ENCODE measurements at places on chromosomes 1 and 21. TPM values are rescaled to one million over a fixed set of nuclear protein-coding genes. Genes with fewer than 3 reads are reported as not detected.

DNA sequence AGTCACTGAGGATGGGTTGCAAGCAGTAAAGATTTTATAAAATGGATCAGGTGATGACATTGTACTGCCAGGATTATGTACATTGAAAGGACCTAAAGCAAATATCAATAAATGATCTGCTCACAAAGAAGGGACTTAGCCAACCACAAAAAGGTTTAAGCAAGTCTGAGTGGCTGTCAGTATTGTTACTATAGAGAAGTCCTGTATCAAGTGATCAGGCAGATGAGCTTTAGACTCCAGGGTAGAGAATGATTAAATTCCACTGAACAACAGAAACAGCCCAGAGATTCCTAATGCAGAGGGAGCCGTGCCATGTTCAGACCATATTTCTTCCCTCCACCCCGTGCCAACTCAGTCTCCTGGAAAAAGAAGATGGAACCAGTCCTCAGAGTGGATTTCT is 138.9 kb downstream of the SETD4 start:
- DNase-seq, result peak; percentile 6

DNA sequence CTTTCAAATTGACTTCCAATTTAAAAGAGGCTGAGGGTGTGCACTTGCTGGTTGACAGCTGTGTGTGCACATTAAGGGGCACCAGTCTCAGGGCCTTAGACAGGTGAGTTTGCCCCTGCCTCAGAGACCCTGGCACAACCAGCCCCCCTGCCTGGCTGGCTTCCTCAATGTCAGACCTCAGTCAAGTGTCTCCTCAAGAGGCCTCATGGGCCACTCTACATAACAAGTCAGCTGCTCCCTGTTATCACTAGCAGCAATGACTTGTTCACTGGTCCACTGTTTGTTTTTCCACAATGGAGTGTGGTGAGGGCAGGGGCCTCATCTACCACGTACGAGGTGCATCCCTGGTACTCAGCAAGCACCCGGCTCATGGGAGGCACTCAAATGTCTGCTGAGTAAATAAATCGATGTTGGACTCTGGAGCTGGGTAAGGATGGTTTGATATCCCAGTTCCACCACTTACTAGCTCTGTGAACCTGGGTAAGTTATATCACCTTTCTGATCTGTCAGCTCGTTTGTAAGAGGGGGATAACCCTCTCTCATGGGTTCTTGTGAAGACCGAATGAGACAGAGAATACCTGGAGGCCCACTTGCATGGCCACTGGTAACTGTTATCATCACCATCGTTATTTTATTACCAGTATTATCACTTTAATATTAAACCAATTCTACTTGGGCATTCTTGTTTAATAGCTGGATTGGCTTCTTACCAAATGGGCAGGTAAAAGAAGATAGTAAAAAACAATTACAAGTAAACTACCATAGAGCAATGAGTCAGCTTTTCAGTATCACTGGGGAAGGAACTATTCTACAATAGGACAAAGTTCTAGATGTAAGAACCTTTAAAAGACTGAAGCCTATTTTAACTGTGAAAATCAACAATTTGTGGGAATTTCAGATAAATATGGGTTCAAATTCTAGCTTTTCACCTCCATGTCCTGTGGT is 64.6 kb downstream of the SLC66A1 start:
- no peak for DNase-seq

DNA sequence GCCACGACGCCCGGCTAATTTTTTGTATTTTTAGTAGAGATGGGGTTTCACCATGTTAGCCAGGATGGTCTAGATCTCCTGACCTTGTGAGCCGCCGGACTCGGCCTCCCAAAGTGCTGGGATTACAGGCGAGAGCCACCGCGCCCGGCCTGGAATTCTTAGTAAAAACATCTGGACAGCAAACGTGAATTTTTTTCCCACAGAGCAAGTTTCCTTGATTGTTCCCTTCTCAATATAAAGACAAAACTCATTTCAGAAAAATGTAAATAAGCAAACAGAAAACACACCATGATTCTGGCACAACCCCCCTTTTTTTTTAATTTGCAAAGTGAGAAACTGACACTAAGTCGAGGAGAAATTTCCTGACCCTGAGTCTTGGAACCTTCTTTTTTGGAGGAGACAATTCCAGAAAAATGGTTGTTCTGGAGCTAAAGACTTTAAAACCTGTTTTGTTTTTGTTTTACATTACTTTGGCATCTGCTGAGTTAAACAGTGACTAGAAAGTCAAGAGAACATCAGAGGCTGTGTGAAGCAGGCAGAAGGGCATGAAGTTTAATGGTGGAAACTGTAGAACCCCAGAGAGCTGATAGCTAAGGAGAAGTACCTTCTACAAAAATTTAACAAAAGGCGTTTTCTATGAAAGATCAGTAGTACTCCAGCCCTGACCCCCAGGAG is 10.3 kb upstream of the HMGCS2 start:
- peak; percentile 47 for DNase-seq

DNA sequence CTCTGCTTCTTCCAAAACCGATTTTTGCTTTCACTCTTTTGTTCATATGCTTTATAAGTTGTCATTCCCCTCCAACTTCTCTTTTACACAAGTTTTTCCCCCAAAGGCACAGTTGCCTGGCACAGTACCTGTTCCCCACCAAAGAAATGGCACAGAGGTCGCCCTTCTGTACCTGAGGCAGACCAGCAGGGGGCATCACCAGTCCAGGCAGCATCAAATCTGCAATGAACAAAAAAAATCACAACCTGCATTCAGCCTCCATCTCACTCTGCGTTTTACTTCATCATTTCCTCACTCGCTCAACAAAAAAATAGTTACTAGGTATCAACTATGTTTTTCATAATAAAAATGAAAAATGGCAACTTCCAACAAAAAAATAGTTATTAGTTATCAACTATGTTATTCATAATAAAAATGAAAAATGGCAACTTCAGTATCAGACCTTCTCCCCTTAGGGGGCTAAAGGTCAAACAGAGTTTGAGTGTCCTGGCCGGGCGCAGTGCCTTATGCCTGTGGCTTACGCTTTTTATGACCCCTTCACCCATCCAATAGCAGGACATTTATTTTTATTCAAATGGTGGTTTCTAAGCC is 4.1 kb downstream of the EIF2D start:
- DNase-seq, result no peak

DNA sequence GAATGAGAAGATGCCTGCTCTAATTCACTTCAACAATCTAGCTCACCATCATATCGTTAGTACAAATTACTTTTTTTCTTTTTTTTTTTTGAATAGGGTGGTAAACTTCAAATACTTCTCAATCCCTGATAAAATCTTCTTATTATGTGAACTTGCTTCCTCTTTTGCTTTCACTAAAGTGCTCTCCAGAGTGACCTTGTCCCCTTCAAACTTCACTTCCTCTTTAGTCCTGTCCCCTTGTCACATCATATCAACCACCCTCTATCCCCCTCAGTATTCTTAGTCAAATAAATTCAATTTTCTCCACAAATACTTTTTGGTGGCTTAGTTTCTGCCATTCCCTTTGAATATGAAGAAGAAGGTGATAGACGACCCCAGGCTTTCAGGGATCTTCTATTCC is 124.9 kb upstream of the PLXNA2 start:
- DNase-seq, result no peak

- peak; percentile 77 for DNase-seq
These were observed 96.6 kb upstream of the ERRFI1 start for GRCh38 chr1:8122477-8123407.

DNA sequence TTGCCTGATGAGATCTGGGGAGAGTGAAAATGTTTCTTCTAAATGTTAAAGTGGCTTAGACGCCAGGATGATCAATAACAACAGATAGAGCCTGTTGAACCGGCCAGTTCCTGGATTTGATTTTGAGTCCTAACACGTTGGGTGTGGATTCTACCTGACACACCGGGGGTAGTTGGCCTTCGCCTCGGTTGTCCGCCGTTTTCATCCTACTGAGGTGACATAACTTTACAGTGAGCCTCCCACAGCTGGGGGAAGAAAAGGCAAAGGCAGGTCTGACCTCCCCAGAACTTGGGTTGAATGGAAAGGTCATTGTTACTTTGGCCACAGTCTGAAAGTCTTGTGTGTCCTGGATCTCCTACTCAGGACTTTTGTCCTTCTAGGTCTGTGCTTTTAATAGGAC is 1.1 kb downstream of the PGD start:
- DNase-seq, result no peak

DNA sequence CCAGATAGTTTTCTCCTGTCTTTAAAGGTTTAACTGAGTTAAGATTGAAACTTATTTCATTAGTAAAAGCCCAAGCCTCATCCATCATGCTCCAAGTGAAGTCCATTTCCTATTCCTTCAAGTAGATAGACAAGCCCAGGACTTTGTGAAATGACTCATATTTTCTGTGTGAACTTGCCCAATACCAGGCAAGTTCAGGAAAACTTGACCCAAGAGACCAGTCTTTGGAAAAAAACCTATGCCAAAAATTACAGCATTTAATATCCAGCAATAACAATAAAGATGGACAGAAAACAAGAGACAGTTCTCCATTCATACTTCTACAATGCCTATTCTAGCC is 405 bp upstream of the RAB29 start:
- DNase-seq, result peak; percentile 55

- DNase-seq, result no peak
These were observed 7.3 kb downstream of the NID1 start for GRCh38 chr1:236057546-236057945.

DNA sequence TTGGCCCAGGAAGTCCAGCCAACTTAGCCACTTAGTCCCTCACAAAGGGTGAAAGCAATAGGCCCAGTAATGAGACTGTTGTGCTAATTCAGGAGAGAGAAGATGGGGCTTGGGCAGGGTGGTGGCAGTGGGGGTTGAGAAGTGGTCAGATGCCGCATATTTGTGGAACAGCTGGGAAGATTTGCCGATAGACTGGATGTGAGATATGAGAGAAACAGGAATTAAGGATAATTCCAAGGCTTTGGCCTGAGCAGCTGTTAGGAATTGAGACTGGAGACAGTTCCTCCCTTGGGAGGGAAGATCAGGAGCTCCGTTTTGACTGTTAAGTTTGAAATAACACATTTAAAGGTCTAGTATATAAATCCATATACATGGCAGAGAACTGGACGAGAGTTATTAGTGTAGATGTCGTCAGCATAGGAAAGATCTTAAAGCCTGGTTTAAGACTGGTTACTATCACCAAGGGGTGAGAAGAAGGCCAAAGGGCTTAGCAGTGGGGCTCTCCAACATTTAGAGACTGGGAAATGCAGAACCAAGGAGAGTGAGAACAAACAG is 323.7 kb upstream of the FAM78B start:
- no peak for DNase-seq

DNA sequence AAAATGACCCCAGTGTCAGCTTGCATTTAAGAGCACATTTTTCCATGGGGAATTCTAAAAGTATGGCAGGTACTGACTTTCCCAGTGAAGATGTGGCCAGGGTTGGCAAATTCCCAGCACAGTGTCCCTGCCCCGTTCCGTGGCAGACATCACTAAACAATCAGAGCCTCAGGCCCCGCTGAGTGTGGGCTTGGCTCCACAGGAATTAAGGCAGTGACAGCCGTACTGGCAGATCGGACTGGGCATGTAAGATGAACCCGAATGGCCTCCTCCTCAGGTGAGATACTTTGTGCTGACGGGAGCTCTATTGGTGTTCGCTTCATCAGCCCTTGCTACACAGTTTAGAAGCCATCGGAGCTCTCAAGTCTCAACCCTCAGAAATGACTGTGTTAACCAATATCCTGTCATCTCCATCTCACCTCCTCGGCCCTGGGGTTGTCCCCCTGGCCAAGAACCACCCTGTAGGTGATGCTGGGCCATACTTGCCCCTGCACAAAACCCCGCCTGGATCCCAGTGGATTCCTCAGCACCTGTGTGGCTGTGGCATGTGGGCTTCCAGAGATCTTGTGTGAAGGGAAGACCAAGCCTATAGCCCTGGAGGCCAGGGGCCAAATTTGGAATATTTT is 29.0 kb upstream of the ABCG1 start:
- DNase-seq, result no peak

GRCh38 chr21:26850116-26850643 is 5.0 kb upstream of the ADAMTS1 start:
- peak; percentile 47 for DNase-seq

GRCh38 chr21:41953249-41953830 is 478 bp downstream of the C2CD2 start:
- DNase-seq, result peak; percentile 54

- no peak for DNase-seq
These were observed 2.7 kb upstream of the STX12 start for GRCh38 chr1:27770293-27770830.

- DNase-seq, result peak; percentile 58
These were observed 816 bp downstream of the IL6R start for GRCh38 chr1:154405747-154406571.

- DNase-seq, result no peak
These were observed 20.6 kb upstream of the PROK1 start for GRCh38 chr1:110430366-110430765.

GRCh38 chr1:198254521-198254920 is 97.7 kb downstream of the NEK7 start:
- DNase-seq, result no peak

GRCh38 chr1:17627239-17628052 is 87.9 kb downstream of the ARHGEF10L start:
- DNase-seq, result no peak

GRCh38 chr1:45409276-45409675 is 69.0 kb upstream of the MUTYH start:
- no peak for DNase-seq

GRCh38 chr1:18384059-18384458 is 96.7 kb upstream of the KLHDC7A start:
- no peak for DNase-seq

DNA sequence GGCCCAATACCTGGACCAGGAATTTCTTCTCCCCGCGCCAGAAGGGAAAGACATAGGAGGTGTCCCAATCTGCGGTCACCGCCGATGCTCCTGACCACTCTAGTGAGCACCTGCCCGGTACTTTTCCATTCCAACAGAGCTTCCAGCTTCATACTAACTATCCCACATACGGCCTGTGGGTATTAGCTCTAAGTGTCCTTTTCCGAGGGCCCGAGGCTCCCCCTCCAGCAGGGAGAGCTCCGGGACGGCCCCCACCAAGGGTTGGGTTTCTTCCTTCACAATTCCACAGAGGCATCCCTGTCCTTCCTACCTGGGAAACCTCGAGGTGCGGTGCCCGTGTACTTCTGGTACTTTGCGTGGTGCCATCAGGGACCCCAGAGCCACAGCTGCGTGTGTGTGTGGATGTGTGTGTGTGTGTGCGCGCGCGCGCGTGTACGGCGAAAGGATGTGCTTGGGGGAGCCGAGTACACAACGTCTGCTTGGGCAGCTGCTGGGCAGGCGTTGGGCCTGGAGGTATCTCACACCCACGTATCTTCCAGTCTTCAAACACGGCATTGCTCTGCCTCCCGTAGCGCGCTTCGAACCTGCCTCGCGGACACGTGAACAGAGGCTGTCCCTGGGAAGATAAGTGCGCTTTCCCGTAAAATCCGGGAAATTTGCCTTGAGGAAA is 2.4 kb upstream of the SIM2 start:
- DNase-seq, result peak; percentile 11

Gene GPR153
- 19.0 TPM for polyA plus RNA-seq

Gene KCNN3
- polyA plus RNA-seq, result 4.7 TPM

Gene SH2D1B
- polyA plus RNA-seq, result 2.1 TPM

Gene FMO2
- polyA plus RNA-seq, result 0.28 TPM

Gene KCNJ9
- polyA plus RNA-seq, result 0.36 TPM

Gene TSPAN2
- polyA plus RNA-seq, result 14.0 TPM

Gene CELA2A
- polyA plus RNA-seq, result 0.18 TPM

Gene NPPA
- 1.8 TPM for polyA plus RNA-seq

Gene RPRD2
- polyA plus RNA-seq, result 33.2 TPM

Gene ENAH
- 44.4 TPM for polyA plus RNA-seq

Gene LRRC42
- polyA plus RNA-seq, result 33.5 TPM

Gene HUNK
- 9.1 TPM for polyA plus RNA-seq

Gene SLC2A5
- 87.3 TPM for polyA plus RNA-seq

Gene SELENBP1
- 97.9 TPM for polyA plus RNA-seq

Gene OLFML3
- polyA plus RNA-seq, result 54.9 TPM

Gene DEDD
- polyA plus RNA-seq, result 33.0 TPM

Gene EPHX1
- polyA plus RNA-seq, result 51.2 TPM

All from large intestine (tissue), 12 donors.